HepG2 (cell line): ENCODE measurements at places on chromosomes 7 and 10. TPM values are rescaled to one million over a fixed set of nuclear protein-coding genes. Genes with fewer than 3 reads are reported as not detected.

- no peak for DNase-seq
These were observed 10.8 kb downstream of the KLF6 start for GRCh38 chr10:3774018-3774813.

Gene CALML5
- polyA plus RNA-seq, result not detected in 2 replicates

Gene CADPS2
- polyA plus RNA-seq, result 13.5 and 17.6 TPM in 2 replicates

GRCh38 chr10:42802876-42803275, 20.3 kb downstream of the BMS1 start:
- no peak for DNase-seq

DNA sequence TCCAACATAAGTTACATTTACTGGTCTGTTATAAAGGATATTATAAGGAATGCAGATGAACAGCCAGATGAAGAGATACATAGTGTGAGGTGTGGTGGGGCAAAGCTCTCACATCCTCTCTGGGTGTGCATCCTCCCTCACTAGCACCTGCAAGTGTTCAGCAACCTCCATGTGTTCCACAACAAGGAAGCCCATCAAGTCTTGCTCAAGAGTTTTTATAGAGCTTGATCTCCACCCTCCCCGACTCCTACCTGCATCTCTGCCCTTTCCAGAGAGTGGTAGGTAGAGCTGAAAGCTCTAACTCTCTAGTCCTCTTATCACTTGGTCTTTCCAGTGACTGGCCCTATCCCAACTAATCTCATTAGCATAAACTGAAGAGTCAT, 12.5 kb upstream of the GHITM start:
- DNase-seq, result no peak

- no peak for DNase-seq
These were observed 24.2 kb upstream of the AQP1 start for GRCh38 chr7:30887464-30887872.

DNA sequence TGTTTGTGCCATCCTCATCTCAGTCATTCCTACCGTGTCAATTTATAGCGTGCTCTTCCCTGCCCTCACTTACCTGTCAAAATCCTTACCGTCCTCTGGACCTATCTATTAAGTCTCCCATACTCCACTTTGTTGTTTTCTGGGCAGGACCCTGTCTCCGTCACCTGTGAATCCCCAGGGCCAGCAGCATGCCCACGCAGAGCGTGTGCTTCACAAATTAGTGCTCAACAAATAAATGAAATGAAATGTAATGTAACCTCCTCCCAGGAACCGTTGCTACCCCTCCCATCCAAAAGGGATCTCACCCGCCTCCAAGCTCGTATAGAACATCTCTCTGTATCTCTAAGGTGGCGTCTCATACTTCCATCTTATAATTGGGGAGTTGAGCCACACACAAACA, 589.9 kb upstream of the MGMT start:
- DNase-seq, result no peak

- no peak for DNase-seq
These were observed 16.0 kb upstream of the INPP5A start for GRCh38 chr10:132521466-132522102.

Gene CPN1
- polyA plus RNA-seq, result 35.1 and 42.1 TPM in 2 replicates

Gene CHN2
- polyA plus RNA-seq, result 21.7 and 30.5 TPM in 2 replicates

GRCh38 chr7:121082400-121083101, 94.0 kb downstream of the CPED1 start:
- no peak for DNase-seq

GRCh38 chr7:80785961-80786536, 132.8 kb downstream of the SEMA3C start:
- no peak for DNase-seq

- no peak for DNase-seq
These were observed 23.2 kb downstream of the LDB3 start for GRCh38 chr10:86691333-86692022.

DNA sequence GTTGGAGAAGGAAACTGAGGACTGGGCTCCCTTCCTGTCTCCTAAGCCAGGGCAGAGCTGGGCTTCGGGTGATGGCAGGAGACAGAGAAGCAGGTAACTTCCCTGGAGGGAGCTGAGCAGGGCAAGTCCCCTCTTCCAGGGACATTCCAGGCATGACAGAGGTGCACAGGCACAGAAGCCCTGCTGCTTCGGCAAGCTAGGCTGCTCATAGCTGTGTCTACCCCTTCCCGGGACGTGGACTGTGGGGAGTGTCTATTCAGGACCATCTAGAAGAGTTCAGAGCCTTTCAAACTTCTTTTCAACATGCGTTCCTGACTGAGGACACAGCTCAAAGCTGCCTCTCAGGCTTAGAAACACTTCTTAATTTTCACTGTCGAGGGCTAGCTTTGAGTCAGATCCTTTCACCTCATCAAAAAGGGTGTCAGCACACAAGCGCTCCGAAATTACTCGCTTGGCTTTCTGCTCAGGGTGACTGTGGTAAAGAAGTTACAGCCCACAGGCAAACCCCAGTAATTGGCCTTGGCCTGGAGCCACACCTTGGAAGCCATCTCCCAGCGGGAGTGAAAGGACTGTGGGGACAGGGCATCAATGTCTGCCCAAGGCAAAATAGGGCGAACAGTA, 63.7 kb upstream of the STEAP1B start:
- DNase-seq, result no peak

Gene ENTPD1
- polyA plus RNA-seq, result 0.03 and 0.07 TPM in 2 replicates

Gene CCL24
- not detected in 2 replicates for polyA plus RNA-seq
